GM13976 (cell line): ENCODE measurements at places on chromosomes 13 and 19.

- DNase-seq = no peak
These were observed 47.6 kb downstream of the N4BP2L2 start for GRCh38 chr13:32491028-32491427.

GRCh38 chr13:86161257-86161656 is 362.0 kb upstream of the SLITRK6 start:
- no peak for DNase-seq

DNA sequence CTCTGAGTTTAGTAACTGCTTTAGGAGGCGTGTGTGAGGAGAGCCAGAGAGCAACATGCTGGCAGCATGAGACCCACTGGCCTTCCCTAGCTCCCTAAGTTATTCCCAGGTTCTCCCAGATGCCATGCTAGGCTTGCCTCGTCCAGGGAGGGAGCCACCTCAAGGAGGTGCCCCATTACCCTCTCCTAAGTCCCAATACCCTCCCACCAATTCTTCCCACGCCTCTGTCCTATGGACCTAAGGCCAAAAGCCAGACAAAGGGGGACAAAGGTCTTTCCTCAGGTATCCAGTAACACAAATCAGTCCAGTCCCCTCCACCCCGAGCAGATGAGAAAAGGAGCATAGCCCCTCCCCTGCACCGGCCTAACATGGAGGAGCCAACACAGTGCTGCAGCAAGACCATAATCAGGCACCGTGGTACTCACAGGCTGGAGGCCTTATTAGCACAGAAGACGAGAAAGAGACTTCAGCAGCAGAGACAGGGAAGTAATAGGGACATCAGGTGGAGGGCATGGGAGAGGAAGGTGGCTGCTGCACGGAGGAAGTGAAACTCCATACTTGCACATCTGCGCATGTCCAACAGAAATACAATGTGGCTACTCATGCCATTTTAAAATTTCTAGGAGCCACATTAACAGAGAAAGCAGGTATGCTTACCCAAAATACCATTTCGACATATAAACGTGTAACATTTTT is 46.3 kb downstream of the BRD4 start:
- DNase-seq = peak; percentile 71

GRCh38 chr13:46489586-46490023 is 63.4 kb upstream of the LRCH1 start:
- no peak for DNase-seq

DNA sequence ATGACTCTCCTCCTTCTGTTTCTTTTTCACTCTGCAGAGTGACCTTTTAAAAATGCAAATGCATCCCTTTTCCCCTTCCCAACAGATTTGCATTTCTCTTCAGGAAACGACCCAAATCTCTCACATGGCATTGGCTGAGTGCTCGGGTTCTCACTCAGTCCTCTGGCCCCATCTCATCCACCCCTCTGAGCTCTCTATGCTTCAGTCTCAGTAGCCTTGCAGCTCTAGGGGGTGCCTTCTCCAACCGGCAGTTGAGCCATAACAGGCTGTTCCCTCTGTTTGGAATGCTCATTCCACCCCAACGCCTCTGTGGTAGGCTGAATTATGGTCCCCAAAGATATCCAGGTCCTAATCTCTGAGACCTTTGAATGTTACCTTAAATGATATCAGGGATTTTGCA is 78.2 kb downstream of the AKAP11 start:
- DNase-seq = no peak

- DNase-seq = peak; percentile 25
These were observed 7.0 kb upstream of the TMC4 start for GRCh38 chr19:54179921-54180461.

- no peak for DNase-seq
These were observed 43.6 kb downstream of the GADD45B start for GRCh38 chr19:2519482-2519881.

GRCh38 chr13:26051231-26051656 is 572 bp downstream of the SHISA2 start:
- no peak for DNase-seq

DNA sequence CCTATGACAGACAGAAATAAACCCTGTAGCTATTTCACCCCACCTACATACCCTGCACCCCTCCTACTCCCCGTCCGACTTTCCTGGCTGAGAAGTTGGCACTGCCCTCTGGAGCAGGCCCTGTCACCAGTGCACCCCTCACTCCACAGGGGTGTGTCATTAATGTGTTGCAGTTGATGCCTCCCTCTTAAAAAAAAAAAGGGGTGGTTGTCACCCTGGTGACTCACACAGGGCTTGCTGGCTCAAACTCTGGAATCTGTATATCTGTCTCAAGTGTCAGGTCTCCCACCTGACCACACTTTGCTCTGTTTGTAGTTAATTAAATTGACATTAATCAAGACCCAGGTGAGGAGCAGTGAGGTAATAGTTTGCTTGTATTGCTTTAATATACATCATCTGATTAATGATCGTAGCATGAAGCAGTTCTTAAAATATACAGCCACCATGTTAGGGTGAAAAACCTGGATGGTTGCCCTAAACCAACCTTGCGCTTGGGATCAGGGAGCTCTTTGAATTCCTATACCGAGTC is 2.0 kb upstream of the GATAD2A start:
- no peak for DNase-seq

DNA sequence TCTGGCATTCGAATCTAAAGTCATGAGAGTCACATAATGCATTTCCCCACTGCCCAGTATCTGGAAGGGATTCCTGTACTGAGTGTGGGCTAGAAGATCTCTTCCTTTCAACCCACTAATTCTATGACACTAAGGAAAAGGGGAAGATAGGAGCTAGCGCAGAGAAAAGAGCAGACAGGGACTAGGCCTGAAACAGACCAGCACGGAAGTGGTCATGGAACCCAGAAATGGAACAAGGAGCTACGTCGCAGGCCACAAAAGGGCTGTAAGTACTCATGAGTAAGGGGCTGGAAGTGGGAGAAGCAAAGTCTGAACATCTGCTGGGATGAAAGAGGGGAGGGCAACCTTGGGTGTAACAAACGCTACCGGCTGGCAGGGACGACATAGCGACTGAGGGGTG is 8.6 kb downstream of the ABCC4 start:
- no peak for DNase-seq

- no peak for DNase-seq
These were observed 3.6 kb downstream of the HTR2A start for GRCh38 chr13:46893221-46893740.

GRCh38 chr13:114071410-114071809 is 61.0 kb downstream of the RASA3 start:
- no peak for DNase-seq
